NK-92 treated with Interleukin-12 subunit alpha and Interleukin-12 subunit beta, amount 100 ng/mL, for 24 hours (cell line): ENCODE measurements at places on chromosomes 6 and 20.

GRCh38 chr20:13337090-13337784, 116.2 kb downstream of the ISM1 start:
- no peak for DNase-seq

- no peak for DNase-seq
These were observed 34.7 kb downstream of the TAF4 start for GRCh38 chr20:62030834-62031434.

DNA sequence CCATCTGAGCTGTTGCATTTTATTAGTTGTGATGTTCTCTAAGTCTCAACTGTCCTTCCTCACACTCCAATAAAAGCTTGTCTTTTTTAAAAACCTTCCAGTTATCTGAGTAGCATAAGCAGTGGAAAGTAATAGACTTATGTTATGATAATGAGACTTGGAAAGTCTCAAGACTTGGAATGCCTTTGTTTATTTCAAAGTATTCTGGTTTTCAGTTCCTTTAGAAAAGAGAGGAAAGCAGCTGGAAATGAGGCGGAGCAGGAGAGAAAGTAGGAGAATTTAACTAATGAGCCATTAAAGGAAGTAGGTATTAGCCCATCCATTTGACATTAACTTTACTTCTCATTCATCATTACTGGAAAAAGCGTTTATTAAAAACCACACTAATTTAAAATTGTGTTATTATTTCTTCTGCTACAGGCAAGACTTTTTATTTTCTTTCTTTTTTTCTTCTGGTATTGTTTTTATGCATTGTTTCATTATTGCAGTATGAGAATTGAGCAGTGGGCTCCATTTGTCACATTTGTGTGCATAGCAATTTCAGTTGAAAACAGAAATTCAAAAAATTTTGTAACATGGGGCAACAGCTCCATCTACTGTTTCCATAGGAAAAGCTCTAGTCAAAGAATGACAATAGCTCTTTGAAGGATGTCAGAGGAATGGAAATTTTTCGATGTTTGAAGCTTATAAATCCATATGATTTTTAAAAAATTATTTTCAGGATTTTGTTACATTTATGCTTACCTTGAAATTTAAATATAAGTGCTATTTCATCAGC, 194.8 kb downstream of the COL9A1 start:
- no peak for DNase-seq

- DNase-seq = peak; percentile 83
These were observed at the start of gene AIG1 for GRCh38 chr6:143060806-143061596. Gene AIG1, plus strand, starts transcription at chr6:143060889. Its CDS starts 37 bp downstream, at chr6:143060926.

GRCh38 chr6:24949020-24949569, 13.3 kb upstream of the RIPOR2 start:
- DNase-seq = no peak

GRCh38 chr6:13474787-13475186, 12.6 kb downstream of the GFOD1 start:
- DNase-seq = no peak

- DNase-seq = no peak
These were observed 20.3 kb downstream of the PRDM1 start for GRCh38 chr6:106106276-106107042.

- no peak for DNase-seq
These were observed 176.3 kb downstream of the JARID2 start for GRCh38 chr6:15421945-15422733.
